Tibial nerve (tissue), 4 donors: ENCODE measurements at places on chromosomes 3 and 15. TPM values are rescaled to one million over a fixed set of nuclear protein-coding genes. Genes with fewer than 3 reads are reported as not detected.

Gene PPP2R3A
- 13.8 TPM for total RNA-seq

Gene RTP1
- total RNA-seq = not detected

Gene MASP1
- total RNA-seq = 6.6 TPM

Gene MITF
- 10.9 TPM for total RNA-seq

Gene NMNAT3
- 19.4 TPM for total RNA-seq

Gene ARID3B
- 3.1 TPM for total RNA-seq

Gene PPP1R14D
- not detected for total RNA-seq

Gene RPP25
- total RNA-seq = 12.6 TPM

Gene CHRFAM7A
- 1.7 TPM for total RNA-seq

Gene GOLGA8R
- 11.4 TPM for total RNA-seq

Gene CLEC3B
- total RNA-seq = 819 TPM

Gene MST1R
- 2.4 TPM for total RNA-seq

Gene LSAMP
- total RNA-seq = 4.5 TPM

Gene SNTN
- total RNA-seq = not detected

Gene OR5AC2
- not detected for total RNA-seq

Gene STRA6
- total RNA-seq = not detected

Gene SIDT1
- total RNA-seq = 6.8 TPM

Gene CPNE9
- not detected for total RNA-seq

Gene FAM219B
- 80.8 TPM for total RNA-seq

Gene SLC22A14
- total RNA-seq = not detected

Gene THRB
- 10.3 TPM for total RNA-seq

Gene CIDEC
- 188 TPM for total RNA-seq

Gene LRRC58
- 40.0 TPM for total RNA-seq
